ENCODE measurements at places on chromosomes 5 and 9.

GRCh38 chr9:114860187-114860586 is 54.3 kb upstream of the TNFSF15 start:
- DNase-seq = no peak

GRCh38 chr9:127168756-127169574 is 46.5 kb upstream of the ANGPTL2 start:
- no peak for DNase-seq

GRCh38 chr9:36928210-36928609 is 105.9 kb downstream of the PAX5 start:
- no peak for DNase-seq

DNA sequence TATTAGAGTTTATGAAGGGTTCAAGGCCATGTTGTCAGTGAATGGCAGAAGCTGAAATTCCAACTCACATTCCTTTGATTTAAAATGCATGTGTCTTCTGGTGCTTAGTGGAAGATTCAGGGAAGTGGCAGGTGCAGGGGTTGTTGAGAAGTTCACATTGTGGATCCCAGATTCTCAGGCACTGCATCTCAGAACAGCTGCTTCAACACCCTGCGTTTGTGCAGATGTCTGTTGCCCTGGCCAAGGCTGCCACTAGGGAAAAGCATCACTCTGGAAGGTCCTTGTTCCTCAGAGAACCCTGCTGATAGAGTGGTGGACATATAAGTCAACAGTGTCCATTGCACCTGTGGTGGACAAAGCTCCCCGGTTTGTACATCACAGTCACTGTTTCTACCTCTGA is 162.7 kb downstream of the PAPPA start:
- DNase-seq = no peak

GRCh38 chr5:150488519-150489359 is 19.2 kb upstream of the NDST1 start:
- DNase-seq = no peak

DNA sequence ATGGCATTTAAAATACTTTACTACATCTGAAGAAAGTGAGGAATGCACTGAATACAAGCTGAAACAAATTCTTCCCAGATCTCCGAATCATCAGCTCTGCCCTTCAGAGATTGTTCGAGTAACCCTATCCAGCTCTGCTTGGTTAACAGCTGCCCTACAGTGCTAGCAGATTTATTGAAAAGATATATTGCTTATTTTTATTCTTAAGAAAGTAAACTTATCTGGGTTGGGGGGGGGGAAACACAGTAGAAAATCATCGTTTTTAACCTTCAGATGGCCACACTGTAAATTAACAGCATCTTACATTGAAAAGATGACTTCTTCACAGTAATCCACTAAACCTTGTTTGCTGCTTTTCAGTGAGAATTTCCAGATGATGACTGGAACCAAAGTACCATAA is 210.8 kb downstream of the NFIB start:
- no peak for DNase-seq

DNA sequence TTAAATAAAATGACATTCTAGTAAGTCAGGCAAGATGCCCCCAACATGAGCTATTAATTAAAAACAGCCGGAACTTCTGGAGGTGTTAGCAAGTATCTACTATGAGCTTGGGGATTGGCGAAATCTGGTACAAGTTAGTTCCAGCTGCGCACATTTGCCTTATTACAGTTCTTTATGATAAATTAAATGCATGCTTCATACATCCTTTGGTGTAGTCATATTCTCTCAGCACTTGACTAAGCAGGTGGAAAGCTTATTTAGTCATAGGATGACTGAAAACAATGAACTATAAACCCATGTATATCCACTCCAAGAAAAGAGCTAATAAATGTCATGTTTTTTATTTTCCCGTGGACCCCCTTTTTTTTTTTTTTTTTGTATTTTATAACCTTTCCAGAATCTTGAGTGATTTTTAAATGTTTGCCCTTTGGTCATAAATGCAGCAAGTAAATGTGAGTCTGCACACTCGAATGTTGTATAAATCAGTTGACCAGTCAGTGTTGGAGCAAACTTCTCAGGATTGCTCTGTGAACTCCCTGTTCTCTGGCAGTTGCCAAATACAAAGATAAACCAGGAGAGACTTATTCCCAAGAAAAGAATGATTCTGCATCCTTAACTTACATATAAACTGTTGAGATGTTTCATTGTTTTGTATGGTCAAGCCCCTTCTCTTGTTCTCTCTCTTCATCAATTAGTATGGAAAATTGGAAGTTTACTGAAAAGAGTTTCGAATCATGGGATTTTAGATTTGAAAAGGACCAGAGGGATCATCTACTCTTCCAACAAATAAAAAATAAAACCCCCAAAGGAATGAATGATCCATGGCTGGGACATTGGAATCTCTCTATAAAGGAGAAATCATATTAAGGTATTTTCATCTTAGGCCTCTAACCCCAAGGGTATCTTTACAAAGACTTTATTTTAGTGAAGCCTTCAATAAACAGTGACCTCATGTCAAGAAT is 38.3 kb downstream of the PIK3R1 start:
- no peak for DNase-seq

DNA sequence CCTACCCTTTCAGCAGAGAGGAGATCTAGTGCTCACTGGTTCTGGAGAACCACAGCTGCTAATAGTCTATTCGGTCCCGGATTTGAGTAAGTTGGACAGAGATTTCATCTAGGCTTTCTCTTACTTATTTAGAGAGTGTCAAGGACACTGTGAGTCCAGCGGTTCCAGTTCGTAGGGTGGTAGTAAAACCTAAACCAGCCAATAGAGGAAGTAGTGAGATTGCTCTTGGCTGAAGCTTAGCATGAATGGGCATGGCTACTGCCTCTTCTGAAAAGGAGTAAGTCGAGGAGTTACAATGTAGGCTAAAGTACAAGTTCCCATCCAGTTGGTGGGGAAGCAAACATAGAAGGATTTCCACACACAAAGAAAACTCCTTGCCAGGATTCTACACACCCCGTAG is 109.6 kb upstream of the MOCS2 start:
- no peak for DNase-seq

- DNase-seq = no peak
Measured at GRCh38 chr5:78779771-78780616, 131.4 kb upstream of the LHFPL2 start.

DNA sequence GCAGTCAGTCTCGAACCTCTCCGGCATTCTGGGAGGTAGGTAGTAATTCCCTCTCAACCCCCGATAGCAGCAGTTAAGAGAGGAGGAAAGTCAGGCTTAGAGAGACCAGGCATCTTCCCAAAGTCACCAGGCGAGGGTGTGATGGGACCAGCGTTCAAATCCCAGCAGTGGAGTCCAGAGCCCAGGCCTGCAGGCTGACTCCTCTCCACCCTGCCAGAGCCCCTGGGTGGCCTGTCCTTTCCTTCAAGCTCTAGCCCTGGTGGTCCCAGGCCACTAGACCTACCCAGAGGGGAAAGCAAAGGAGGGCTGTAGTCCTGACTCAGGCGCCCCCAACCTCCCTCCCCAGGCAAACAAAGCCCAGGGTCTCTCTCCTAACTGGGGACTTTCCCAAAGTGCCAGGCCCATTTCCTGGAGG is 4.2 kb upstream of the NR5A1 start:
- no peak for DNase-seq

DNA sequence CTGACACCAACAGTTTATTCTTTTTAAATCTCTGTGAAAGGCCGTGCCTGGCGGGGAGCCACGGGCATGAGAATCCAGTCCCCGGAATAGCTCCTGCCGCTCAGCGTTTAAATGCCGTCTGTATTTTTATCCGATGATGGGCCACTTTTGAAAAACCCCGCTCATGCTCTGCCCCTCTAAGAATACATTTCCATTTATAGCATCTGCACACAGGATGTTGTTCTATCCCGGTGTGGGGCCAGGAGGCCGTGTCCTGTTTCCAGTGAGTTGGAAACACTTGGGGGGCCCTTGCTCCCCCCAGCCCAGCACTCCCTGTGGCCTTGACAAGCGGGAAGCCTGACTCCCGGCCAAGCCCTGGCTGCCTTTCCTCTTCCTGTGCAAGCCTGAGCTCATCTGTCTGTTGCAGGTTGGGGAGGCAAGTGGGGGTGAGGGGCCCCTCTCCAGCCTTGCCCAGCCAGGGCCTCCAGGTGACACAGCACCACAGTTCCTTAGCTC is 39.0 kb downstream of the ERGIC1 start:
- no peak for DNase-seq

DNA sequence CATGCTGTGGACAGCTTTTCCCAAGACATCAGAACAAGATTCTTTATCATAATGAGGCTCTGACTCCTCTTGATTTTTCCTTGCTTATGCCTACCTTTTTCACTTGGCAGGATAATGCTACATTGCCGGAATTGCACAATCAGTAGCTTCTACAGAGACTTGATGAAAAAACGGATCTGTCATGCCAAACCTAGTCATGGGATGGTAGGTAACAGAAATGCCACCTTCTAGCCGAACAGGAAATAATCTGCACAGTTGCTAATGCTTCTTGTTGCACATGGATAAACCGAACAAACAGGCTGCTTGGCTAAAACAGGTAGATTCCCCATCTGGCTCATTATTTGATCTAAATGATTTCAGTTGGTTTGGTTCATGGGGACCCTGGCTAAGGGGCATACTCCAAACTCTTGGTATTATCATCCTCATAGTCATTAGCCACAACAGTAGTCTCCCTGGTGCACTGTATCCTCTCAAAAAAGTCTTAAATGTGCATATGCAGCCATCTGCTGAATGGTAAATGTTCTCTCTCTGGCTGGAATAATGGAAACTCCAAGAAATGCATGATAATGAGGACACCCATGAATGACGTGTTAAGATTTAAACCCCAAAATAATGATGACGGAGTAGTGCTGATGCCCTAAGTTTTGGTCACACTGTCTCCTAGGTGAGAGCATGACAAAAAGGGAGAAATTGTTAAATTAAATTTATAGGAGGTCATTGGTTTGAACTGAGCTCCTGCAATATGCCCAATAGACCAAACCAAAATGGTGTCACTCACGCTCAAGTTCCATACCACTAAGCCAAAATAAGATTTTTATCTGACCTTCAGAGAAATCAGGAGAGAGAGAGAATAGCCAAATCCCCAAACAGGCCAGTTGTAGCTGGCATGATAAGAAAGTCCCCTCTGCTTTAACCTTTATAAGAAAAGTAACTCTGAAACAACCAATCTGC is 47.0 kb downstream of the RAPGEF1 start:
- no peak for DNase-seq

- DNase-seq = no peak
Measured at GRCh38 chr9:78860801-78861475, 564.0 kb downstream of the PSAT1 start.

GRCh38 chr5:122844910-122845228 is 544 bp upstream of the SNX24 start:
- DNase-seq = no peak

GRCh38 chr5:17204133-17204489 is 13.3 kb upstream of the BASP1 start:
- no peak for DNase-seq

DNA sequence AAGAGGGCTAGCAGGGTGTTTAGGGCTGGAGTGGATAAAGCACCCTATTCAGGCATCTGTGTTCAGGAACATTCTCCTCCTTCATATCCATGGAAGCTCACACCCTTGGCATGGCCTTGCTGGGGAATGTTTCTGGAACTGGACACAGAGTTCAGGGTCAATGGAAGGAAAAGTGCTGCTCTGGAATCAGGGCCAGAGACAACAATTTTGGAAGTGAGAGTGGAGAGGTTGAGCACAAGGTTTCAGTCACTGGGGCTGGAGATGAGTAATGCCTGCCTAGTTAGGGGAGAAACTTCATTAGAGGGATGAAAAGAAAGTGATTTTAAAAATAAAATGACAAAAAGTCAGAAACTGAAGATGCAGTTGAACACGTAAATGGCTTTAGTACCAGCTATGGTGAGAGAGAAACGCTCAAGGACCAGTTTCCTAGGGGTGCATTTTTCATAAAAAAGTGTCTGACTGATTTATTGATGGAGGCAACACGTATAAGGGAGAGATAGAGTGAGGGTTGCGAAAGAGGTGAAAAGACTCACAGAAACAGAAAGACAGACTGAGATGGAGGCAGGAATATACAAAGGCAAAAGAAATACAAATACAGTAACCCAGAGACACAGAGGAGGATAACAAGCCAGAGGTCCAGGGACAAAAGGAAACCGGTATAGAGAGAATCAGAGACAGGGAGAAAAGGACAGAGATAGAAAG is 8.0 kb upstream of the TNFSF15 start:
- no peak for DNase-seq

- DNase-seq = no peak
Measured at GRCh38 chr5:91401175-91401574, 18.1 kb upstream of the ARRDC3 start.

- no peak for DNase-seq
Measured at GRCh38 chr9:133944746-133945135, 47.4 kb downstream of the VAV2 start.

DNA sequence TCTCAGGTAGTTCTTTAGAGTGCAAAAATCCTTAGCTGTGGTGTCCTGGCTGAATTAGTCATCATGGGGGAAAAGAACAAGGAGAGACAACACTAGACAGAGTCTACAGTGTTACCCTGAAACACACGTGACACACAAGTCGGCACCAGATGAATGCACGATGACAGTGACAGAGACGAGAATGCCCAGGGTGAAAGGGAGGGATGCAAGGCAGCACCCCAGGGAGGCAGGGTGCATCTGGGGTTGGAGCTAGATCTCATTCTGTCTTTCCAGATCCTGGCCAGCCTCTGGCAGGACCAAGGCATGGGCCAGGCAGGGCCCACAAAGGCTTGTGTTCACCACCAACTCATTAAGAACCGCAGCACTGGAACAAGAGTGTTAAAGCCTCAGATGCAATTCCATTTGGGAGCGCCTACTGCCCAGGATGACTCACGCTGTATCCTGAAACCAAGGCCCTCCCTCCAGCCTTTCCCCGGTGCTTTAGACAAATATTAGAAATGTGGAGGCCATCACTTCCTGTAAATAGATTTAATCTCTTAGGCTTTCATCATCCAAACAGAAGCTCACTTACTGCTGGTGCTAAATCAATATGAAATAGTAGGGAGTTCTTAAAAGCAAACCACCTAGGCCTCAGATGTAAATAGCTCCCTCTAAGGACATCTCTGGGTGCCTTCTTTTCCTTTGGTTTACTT is 56.1 kb downstream of the IRX2 start:
- no peak for DNase-seq

- DNase-seq = no peak
Measured at GRCh38 chr5:73523861-73524260, 25.6 kb downstream of the BTF3 start.

DNA sequence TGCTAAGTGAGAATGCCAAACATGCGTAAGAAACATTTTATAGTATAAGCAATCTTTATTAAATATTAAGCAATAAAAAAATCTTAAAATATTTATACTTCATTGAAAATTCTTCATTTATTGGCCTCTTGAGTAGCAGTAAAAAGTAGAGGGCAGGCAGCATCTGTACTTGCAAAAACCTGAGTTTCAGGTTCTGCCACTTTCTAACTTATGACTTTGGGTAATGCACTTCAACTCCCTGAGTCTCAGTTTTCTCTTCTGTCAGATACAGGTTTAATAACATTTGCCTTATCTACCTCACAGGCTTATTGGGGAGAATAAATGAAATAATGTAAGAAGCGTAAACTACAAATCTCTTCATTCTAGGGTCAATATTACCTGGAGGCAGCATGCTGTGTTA is 19.8 kb upstream of the MCTP1 start:
- no peak for DNase-seq

Data from T-helper 22 cell (primary cell).